ENCODE measurements at places on chromosomes 6 and 20. TPM values are rescaled to one million over a fixed set of nuclear protein-coding genes. Genes with fewer than 3 reads are reported as not detected.

- peak; percentile 48 for ATAC-seq
Observed at GRCh38 chr6:53728570-53729194, 63.1 kb upstream of the KLHL31 start.

The SLC22A16 gene
- total RNA-seq = 0.19 TPM

The FAM209B gene
- total RNA-seq = not detected

DNA sequence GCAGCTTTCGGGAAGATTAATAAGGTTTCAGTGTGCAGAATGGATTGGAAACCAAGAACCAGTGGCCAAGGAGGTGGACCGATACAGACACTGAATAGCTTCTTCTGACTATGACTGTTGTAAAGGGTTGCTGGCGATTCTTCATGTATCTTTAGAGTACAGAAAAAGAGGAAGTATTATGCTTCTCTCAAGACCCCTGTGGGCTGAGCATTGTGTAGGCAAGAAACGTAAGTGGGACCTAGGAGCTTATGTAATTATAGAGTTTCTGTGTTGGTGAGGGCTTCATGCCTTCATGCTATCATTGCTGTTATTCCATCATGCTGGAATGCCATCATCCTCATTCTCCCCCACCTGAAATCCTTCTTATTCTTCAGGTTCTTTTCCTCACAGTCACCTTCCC, 105.4 kb upstream of the AKIRIN2 start:
- ATAC-seq = no peak

- no peak for ATAC-seq
Observed at GRCh38 chr6:18920701-18921100, 533.6 kb downstream of the RNF144B start.

The CFAP61 gene
- total RNA-seq = 0.36 TPM

DNA sequence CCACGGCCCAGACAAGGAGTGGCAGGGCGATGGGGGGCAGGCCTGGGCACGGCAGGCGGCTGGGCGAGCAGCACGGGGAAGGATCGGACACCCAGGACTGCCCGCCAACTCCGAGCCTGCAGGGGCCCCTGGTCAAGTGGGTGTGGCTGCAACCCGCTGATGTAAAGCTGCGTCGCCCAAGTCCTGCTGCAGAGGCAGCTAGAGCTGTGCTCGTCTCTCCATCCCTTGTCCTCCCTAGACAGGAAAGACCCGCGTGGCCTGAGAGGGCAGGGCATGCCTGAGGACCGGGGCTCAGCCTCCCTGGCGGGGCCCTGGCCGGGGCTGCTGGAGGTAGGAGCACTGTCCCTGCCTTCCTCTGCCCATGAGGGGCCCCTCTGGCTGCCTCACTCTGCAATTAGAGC, 281.2 kb downstream of the CDH4 start:
- no peak for ATAC-seq

DNA sequence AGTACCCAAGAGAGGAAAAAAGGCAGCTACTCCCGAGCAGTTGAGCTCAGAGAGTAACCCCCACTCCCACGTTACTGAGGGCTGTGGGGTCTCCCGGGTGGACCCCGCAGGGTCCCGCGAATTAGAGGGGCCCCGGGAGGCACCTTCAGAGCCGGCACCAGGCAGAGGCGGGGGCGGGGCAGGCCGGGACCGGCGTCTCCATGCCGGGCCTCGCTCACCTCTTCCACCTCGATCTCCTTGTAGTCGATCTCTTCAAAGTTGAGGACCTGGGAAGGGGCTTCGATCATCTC, 381 bp downstream of the MAP3K7 start:
- ATAC-seq = peak; percentile 50

The CLDN20 gene
- 9.0 TPM for total RNA-seq

DNA sequence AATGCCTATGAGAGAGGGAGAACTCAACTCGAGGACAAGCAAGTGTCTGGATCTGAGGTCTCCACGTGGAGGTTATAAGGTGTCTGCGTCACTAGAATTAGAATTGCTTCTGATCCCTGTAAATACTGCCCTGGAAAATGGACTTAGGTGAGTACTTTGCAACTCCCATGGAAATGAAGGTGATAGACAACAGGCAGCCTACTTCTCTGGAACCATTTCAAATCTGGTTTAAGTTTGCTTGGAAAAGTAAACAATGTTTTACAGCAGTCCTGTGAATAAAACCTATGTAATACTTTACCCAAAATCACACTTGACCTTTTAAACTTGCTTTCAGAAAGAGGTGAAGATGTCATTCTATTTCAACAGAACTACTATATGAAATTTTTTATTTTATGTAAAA, 70.1 kb upstream of the TENT5A start:
- no peak for ATAC-seq

DNA sequence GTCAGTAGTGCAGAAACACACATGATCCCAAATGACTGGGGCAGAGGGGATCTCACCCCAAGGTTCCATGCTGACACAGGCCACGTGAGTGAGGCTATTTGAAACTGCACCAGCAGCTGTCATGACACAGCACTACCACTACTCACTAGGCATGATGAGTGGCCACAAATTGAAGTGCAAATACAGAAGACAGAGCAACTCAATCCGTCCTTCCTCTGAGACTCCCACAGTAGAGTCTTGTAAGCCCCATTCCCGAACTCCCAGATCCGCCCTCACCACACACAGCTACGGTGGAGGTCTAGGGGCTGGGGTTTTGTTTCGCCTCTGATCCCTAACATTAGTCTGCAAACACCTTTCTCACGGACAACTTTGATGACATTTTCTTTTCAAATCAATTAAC, 113.3 kb upstream of the NUP153 start:
- ATAC-seq = peak; percentile 94

The SLC17A2 gene
- 0.14 TPM for total RNA-seq

The SLC4A11 gene
- 0.58 TPM for total RNA-seq

GRCh38 chr6:23601811-23602345, 524.1 kb upstream of the NRSN1 start:
- no peak for ATAC-seq

- ATAC-seq = no peak
Observed at GRCh38 chr6:43837507-43837906, 67.5 kb downstream of the VEGFA start.

DNA sequence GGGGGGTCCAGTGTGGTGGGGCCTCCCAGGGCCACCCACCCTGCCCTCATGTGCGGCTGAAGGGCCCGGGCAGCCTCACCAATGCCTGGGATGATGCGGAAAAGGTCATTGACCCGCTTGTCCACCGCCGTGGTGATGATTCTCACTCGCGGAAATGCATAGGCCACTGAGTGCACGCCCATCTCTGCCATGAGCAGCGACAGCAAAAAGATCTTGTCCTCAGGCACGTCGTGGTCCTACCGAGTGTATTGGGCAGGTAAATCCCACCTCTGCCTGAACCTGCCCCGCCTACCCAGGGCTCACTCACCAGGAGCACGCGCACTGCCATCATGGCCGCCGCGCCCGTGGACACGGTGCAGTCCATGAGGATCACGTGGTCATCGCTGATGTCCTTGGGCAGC, 16.1 kb downstream of the UCKL1 start:
- no peak for ATAC-seq

- ATAC-seq = no peak
Observed at GRCh38 chr6:123616942-123617341, 19.8 kb downstream of the TRDN start.

DNA sequence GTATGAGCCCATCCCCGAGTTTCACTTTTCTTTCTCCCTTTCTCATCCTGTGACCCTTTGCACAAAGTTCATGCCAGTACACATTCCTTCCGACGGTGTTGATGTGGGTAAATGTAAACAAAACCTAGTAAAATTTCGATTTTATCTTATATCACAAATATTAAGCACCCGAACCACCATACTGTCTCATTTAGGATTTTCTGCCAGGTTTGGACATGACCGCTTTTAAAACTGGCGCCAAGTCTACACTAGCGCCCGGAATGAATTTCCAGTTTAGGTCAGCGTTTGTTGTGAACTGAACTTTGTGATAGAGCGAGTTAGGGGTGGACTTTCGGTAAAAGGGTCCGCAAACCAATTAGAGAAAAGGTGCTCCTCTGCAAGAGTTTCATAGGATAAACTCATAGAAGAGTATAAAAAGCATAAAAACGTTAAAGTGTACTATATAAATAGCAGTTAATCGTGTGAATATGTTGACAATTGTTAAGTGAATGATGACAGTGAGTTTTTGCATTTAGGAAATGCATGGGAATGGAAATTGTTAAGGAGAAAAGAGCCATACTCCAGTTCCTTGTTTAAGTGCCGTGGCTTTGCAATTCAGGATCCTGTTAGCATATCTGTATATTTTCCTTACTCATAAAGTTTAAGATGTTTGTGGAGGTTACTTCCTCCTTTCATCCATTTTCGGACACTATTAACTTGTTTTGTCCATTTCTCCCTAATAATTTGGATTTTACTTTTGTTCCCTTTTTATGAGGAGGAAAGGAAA, 937 bp downstream of the AKAP7 start:
- no peak for ATAC-seq

The CCR6 gene
- not detected for total RNA-seq

The EFCAB8 gene
- 0.05 TPM for total RNA-seq

DNA sequence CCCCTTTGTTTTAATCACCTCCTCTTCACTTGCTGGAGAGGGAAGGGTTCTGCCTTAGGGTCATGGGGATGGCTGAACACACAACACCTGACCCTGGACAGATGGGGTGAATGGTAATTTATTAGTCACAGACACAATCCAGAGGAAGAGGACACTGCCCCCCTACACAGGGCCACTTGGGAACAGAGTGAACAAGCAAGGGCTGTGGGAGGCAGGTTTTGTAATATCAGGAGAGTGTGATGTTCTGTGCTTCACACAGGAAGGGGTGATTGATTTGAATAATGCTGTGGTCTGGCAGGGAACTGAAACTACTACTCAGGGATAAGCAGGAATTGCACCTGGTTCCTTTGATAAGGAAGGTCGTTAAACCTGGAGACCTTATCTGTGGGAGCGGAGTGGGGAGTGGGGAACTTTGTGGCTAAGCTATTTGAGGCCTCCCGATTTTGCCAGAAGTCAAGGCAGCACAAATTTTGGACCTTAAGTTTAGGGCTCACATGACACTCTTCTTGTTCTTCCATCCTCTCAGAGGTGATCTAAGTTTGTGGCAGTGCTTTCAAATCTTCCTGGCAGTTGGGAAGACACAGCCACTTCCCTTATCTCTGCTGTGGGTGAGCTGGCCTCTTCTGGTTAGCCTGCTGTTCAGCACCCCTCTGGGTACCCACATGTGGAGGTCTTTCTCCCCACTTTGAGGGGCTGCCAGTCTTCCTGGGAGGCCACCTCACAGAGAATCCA, 77.8 kb downstream of the CD164 start:
- no peak for ATAC-seq

- ATAC-seq = no peak
Observed at GRCh38 chr6:121847806-121848522, 412.5 kb downstream of the GJA1 start.

The GPSM3 gene
- 7.7 TPM for total RNA-seq

DNA sequence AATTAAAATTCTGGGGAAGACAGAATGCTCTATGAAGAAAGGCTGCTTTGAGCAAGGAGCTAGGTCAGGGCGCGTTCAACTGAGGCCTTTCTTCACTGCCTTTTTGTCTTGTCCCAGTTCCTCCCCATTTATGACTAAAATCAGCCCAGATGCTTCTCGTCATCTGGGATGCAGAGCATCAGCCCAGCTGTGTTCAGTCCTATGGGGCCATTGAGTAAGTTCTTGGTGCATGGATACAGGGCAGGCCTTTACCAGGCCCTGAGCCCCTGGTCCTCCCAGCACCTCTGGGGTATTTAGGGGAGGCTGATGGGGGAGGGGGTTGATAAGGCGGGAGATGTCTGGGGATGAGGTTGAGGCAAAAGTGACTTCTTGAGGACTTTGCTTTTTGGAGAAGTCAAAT, 55.7 kb downstream of the PTPN1 start:
- ATAC-seq = no peak

The SIRPB2 gene
- 0.08 TPM for total RNA-seq

Data from motor neuron (in vitro differentiated cells).